Bone marrow (tissue), 2 donors: ENCODE measurements at places on chromosomes 4 and X.
A peak's percentile ranks its signal among the peaks of the same experiment; 100 is the strongest.

- no peak for DNase-seq
These were observed 77.2 kb upstream of the NEIL3 start for GRCh38 chr4:177232473-177232872.

DNA sequence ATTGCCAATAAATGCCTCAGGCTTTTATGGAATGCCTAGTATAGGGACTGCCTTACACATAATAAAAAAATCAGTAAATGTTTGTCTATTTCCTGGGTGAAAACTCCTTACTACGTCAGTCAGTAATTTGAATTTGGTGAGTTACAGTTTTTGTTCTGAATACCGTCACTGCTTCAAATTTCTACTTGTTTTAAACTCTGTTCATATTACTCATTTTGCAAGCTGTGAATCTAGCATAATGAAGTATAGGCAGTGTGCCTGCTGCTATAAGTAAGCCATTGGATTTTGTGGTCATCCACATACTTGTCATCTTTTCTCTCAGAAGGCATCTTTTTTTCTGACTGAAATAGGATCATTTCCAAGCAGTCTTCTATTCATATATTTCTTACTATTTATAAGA, 43.1 kb downstream of the SYNPO2 start:
- no peak for DNase-seq

DNA sequence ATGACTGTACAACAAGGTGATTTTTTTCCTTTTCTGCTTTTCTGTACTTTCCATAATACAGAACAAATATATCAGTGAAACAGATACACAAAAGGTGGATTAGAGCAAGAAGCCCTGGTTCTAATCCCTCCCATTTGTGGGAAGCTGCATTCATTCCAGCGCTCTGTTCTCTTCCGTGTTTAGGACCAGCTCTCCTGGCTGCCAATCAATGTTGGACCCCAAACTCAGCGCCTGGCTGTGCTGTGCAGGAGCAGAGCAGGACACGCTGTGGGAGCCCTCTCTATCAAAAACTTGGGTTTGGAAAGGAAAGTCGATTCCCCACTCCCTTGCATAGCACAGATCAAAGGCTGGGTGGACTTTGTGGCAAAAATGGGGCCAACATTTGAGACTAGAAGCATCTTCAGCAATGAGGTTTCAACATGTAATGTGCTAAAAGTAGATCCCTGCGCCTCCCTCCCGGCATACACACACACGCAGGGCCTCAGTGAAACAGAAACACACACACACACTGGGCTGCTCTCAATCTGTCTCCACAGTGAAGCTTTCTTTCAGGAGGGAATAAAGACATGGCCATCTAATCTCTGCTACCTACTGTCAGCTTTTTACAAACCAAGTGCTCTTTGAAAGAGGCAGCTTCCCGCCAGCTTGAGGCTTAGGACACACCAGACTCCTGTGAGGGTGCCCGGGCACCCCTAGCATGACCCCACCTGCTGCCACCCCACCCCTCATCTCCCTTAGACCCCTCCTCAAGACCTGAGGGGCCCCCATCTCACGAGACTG, 12.2 kb downstream of the WDR1 start:
- no peak for DNase-seq

GRCh38 chr4:105274504-105274903, 127.8 kb downstream of the TET2 start:
- DNase-seq, result no peak

- no peak for DNase-seq
These were observed 664 bp downstream of the PIR start for GRCh38 chrX:15492469-15492868.

DNA sequence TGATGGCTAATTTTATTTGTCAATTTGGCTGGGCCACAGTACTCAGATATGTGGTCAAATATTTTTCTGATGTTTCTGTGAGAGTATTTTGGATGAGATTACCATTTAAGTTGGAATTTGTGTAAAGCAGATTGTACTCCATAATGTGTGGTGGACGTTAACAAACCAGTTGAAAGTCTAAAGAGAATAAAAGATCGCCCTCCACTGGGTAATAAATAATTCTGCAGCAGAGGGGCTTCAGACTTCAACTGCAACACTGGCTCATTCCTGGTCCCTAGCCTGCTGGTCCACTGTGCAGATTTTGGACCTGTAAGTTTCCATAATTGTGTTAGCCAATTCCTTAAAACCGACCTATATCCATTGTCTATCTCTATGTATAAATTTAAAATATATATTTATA, 540.3 kb downstream of the PCDH18 start:
- DNase-seq, result no peak

DNA sequence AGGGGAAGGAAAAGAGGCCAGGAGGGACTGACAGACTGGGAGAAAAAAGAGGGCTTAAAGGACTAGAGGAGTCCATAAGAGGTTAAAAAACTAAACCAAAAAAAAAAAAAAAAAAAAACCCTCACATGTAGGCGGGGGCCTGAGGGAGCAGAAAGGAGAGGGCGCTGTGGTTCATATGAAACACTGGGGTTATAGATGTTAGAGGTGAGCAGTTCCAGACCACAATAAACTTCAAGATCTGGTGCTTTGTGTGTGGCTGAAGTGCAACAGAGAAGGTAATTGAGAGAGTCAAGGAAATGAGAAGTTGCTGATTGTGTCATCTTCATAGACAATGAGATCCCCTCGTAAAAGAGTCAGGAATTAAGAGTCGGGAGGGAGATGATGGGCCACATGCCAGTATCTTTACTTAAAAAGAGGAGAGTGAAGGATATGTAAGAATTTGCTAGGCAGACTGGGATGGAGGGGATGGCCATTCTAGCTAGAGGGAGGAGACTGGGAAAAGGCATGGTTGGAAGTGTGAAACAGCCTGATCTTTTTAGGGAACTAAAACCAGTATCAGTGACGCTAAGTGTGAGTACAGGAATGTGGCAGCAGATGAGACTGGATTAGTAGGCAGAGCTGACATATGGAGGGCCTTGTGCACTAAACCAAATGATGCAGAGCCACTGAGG, 18.4 kb upstream of the OGT start:
- DNase-seq, result no peak

- no peak for DNase-seq
These were observed 24.8 kb upstream of the AFAP1 start for GRCh38 chr4:7964459-7964858.

GRCh38 chr4:85748654-85749053, 273.7 kb downstream of the ARHGAP24 start:
- DNase-seq, result no peak

DNA sequence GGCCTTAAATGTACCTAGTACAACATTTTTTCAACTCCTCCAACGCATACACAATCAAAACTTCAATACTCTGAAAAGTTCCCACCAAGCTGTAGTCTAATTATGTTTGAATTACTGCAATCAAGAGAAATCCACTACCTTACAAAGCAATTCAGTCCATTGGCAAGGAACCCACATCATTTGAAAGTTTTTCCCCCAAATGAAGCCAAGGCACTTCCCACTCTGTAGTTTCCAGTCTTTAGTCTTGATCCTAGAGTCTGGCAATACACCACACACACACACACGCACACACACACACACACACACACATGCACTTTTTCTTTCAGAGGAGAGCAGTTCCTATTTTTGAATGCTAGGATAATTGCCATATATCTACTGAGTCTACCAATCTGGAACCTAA, 79.6 kb downstream of the ANTXR2 start:
- DNase-seq, result no peak

DNA sequence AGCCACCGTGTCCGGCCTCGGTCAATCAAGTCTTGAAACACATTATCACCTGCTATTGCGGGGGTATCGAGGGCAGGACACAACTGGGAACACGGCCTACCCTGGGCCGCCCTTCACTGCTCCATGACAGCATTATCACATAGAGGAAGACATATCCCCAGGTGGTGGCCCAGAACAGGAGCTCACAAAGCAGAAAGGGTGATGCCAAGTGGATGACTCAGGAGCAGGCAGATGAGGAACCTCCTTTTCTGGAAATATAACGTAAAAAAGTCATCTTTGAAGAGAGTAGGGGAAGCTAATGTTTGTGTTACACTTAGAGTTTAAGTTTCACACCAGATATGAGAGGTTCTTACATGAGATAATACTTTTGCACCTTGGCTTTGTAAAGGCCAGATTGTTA, 5.3 kb upstream of the SUPT20HL1 start:
- DNase-seq, result no peak

DNA sequence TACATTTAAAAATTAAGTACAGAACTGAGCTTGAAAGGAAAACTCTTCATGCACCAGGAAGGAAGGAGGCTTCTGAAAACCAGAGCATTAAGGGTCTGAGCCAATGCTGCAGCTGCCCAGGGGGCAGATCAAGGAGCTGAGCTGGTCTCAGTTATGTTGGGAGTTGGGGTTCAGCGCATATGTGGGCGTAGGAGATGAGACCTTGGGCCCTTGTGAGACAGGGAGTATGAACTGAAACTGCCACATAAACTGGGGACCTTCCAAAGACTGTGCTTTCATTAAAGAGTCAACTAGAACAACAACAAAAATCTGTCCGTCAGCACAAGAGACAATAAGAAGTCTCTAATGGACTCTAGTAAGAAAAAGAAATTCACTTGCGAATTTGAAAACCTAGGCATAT, 226.9 kb downstream of the STK32B start:
- no peak for DNase-seq

DNA sequence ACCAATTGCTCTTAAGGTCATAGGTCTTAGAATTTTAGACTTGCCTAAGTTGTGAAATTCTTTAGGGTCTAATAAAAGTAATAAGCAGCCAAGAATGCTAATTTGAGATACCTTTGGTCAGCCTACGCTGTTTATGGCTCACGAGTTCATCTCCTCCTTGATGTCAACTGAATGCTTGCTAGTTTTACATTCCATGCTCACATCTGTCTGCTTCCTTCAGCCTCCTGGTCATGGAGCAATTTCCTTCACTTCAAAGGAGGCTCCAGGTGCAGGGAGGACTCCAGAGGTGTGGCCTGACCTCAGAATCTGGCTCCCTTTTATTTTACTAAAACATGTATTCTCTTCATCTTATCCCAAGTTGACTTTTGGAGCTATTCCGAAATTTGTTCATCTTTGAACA, 23.3 kb upstream of the LNX1 start:
- DNase-seq, result no peak

DNA sequence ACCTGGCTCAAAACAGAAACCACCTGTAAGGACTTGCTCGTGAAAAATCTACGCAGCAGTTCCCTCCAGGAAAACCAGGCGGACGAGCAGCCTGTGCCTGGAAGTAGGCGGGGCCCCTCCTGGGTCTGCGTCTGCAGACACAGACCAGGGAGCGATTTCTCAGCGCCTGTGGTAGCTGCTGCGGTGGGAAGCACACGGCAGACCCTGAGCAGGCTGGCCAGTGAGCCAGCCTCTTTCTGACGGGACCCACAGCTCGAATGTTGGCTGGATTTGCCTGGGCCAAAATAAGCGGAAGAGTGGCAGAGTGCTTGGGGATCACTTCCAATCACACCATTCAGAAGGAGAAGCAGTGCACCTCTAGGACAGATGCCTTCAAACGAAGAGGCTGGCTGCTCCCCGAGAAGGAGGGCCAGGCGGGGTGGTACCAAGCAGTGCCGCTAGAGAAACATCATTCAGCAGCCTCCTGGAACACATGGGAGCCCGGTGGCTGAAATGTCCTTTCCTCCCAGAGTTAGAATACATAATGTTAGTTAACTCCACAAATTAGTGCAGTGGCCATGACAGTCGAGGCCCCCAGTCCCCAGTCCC, 85.9 kb downstream of the GATB start:
- no peak for DNase-seq

- no peak for DNase-seq
These were observed 27.4 kb downstream of the HSD17B11 start for GRCh38 chr4:87363552-87363951.

DNA sequence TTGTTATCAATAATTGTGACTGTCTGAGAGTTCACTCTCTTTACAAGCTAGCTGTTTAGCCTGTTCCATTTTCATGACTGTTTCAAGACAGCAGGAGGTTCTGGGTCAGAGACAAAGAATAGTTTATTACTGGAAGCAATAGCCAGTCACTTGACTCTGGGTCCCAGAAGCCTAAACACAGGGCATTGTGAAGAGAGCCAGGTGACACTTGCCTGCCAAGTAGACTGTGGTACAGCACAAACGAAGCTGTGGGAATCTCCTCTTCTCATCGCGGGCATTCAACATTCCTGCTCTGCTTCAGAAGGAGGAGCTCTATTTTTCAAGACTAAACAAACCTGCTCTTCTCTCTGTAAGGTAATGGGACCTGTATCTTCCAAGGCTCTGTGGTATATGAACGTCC, 485.1 kb downstream of the TRIML1 start:
- no peak for DNase-seq

DNA sequence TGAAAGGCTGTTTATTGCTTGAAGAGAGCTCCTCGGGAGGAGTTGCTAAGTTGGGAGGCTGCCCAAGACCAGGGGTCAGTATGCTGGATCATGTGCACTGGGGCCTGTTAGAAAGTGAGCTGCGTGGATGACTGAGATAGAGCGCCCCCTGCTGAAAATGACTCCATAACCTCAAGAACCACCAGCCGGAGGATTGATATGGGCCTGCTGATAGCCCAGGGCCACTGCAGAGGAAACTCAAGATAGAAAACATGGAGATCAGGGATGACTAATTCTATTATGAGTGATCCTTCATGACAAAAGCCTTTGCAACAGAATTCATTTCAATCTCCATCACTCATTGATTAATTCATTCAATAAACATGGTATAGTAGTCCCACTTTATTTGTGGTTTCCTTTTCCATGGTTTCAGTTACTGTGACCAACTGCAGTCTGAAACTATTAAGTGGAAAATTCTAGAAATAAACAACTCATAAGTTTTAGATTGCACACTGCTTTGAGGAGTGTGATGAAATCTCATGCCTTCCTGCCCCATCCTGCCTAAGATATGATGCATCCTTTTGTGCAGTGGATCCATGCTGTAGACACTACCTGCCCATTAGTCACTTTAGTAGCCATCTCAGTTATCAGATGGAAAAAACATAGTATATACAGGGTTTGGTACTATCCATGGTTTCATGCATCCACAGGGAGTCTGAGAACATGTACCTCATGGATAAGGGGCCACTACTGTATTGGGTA, 126.7 kb upstream of the MBNL3 start:
- peak; percentile 0 for DNase-seq

DNA sequence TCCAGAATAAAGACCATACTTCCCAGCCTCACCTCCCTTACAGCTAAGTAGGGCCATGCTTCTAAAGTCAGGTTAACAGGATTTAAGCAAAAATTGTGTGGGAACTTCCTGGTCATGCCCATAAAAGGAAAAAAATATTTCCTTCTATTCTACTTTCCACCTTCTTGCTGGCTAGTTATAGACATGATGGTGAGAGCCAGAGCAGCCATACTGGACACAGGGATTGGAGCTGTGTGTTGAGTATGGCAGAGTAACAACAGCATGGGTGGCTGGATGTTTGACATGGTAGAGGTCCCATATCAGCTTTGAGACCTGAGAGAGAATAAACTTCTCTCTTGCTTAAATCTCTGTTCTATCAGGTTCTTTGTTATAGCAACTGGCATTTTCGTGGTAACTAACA, 15.1 kb upstream of the CBR4 start:
- no peak for DNase-seq

DNA sequence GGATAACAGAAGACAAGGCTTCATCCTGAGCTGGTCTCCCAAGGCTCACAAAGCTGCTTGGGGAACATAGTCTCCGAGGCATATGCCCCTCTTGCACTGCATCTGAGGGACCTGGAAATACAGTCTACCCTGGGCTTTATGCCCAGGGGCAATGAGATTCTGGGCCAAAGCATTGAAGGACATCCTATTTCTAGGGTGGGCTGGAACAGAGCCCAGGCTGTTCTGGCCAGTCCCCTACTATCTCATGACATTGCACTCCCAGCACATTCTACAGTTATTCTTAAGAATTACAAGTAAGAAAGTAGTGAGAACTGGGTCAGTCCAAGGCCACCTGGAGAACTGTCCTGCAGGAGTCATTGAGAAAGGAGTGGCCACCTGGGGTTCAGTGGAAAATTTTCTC, 107.6 kb downstream of the USP46 start:
- DNase-seq, result no peak

GRCh38 chrX:13793897-13794296, 23.0 kb downstream of the GPM6B start:
- no peak for DNase-seq
